ENCODE measurements at places on chromosomes 7 and 10. TPM values are rescaled to one million over a fixed set of nuclear protein-coding genes. Genes with fewer than 3 reads are reported as not detected.

LAMB4 gene
- not detected for total RNA-seq

AFAP1L2 gene
- total RNA-seq: 4.3 TPM

CLRN3 gene
- total RNA-seq: not detected

RNF148 gene
- not detected for total RNA-seq

NRAP gene
- total RNA-seq: not detected

NYAP1 gene
- 0.38 TPM for total RNA-seq

HOXA11 gene
- not detected for total RNA-seq
